ENCODE measurements at places on chromosomes 3 and 15.
A peak's percentile ranks its signal among the peaks of the same experiment; 100 is the strongest.

- DNase-seq, result no peak
Observed at GRCh38 chr15:78083687-78084448, 6.4 kb upstream of the TBC1D2B start.

- DNase-seq, result peak; percentile 86
Observed at GRCh38 chr3:13092621-13093617, 19.7 kb upstream of the IQSEC1 start.

- no peak for DNase-seq
Observed at GRCh38 chr3:3551981-3552380, 247.2 kb upstream of the LRRN1 start.

- DNase-seq, result no peak
Observed at GRCh38 chr3:59289831-59290230, 240.0 kb upstream of the CFAP20DC start.

- no peak for DNase-seq
Observed at GRCh38 chr15:69316291-69316690, 17.6 kb downstream of the PAQR5 start.

GRCh38 chr15:55494931-55495330, 13.1 kb downstream of the DNAAF4 start:
- DNase-seq, result no peak
